CD8-positive, alpha-beta memory T cell (primary cell): ENCODE measurements at places on chromosomes 5 and 9.

- H3K4me1 ChIP-seq: peaks cover 4% of the 10 kb centered on the region
- H3K36me3 ChIP-seq: no peaks in the 10 kb centered on the region
- H3K4me3 ChIP-seq: no peak overlapping the region
- H3K27me3 ChIP-seq: peaks cover 5% of the 10 kb centered on the region
- no peak for DNase-seq
- no peak overlapping the region for H3K27ac ChIP-seq
Observed at GRCh38 chr9:763692-764091, 77.8 kb upstream of the DMRT1 start.

DNA sequence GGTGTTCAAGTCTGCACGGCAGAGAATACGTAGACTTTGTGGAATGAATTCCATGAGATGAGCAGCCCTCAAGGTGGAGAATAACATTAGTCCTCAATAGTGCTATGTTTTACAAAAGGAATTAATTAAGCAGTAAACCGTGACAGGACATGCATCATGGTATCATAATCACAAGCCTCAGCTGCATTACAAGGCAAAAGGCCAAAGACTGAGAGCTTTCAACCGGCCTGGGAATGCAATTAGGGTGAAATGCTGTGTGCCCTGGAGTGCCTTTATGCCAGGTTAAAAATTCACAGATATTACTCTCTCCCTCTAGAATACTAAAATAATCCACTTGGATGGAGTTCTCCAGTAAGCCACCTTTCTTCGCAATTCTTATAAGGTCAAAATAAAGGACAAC lies 270.6 kb downstream of the MLLT3 start:
- H3K4me1 ChIP-seq: peaks cover 3% of the 10 kb centered on the region
- no peaks in the 10 kb centered on the region for H3K27me3 ChIP-seq
- H3K4me3 ChIP-seq: no peak overlapping the region
- H3K27ac ChIP-seq: no peak overlapping the region
- no peak for DNase-seq
- no peaks in the 10 kb centered on the region for H3K36me3 ChIP-seq

DNA sequence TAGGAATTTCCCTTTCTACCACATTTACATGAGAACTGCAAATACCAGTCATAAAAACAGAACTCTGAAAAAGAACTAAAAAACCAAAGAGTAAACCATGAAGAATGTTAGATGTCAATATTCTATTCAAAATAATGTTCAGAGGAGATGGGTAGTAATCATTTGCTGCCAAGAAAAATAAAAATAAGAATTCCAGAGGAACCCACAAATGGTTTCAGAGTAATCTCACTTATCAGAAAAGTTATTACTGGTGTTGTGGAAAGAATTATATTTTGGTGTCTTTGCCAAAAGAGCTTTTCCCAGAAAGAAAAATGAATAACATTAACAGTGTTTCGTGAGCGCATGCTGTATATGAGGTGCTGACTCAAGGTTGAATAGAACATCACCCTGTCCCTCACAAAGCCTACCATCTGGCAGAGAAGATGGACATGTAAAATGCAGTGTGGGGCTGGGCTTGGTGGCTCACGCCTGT lies 35.6 kb downstream of the GPR21 start:
- no peak for DNase-seq
- H3K27me3 ChIP-seq: no peaks in the 10 kb centered on the region
- peaks cover 12% of the 10 kb centered on the region for H3K36me3 ChIP-seq
- H3K4me1 ChIP-seq: no peaks in the 10 kb centered on the region
- no peak overlapping the region for H3K27ac ChIP-seq

DNA sequence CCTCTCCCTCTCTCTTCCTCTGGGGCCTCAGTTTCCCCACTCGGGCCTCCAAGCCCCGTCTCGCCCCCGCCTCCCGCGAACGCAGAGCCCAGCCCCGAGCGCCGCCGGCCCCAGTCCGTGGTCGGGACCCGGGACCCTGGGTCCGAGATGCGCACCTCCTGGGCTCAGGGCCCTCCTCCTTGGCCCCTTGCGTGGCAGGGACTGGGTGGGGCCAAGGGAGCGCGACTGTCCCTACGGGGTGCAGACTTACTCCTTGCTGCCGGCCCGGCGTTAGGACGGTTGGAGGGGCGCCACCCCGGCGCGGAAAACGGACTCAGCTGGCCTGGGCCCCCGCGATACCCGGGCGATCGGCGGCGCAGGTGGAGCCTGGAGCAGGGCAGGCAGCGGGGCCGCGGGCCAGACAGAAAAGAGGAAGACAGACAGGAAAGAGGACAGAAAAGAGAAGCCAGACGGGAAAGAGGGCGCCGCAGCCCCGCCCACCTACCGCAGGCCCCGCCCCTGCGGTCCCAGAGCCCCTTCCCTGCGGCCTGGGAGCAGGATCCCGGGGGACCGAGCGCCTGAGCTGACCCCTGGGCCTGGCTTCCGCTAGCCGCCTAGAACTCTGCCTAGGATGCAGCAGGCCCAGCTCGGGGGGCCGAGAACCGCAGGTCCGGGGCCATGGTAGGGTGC lies at the start of gene GBGT1:
Gene GBGT1, minus strand, starts transcription at position 411 of the 669 bp plus-strand sequence. CDS start 1,502 bp downstream, outside the sequence.
- no peaks in the 10 kb centered on the region for H3K4me1 ChIP-seq
- H3K27ac ChIP-seq: peak within 1 kb of the TSS; percentile 44
- H3K36me3 ChIP-seq: no peaks in the 10 kb centered on the region
- H3K27me3 ChIP-seq: no peaks in the 10 kb centered on the region

DNA sequence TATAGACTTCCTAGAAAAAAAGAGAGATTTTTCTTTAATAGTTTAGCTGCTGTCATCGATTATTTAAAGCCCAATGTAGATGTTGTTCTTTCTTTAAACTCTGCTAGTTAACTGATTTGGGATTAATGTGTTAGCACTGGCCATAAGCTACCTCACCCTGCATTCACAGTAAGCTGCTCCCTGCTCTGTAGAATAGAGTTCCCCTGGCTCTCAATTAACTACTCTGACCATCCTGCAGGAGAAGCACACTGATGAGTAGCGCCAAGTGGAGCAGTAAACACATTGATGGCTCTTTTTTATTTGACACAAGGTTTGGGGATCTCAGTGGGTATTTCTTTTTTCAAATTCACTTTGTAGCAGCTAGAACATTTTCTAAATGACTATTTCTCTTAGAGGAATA lies 807.9 kb upstream of the ZNF608 start:
- no peaks in the 10 kb centered on the region for H3K27me3 ChIP-seq
- H3K4me1 ChIP-seq: no peaks in the 10 kb centered on the region
- H3K36me3 ChIP-seq: no peaks in the 10 kb centered on the region
- no peak overlapping the region for H3K4me3 ChIP-seq
- DNase-seq: no peak
- no peak overlapping the region for H3K27ac ChIP-seq

- no peak for DNase-seq
- H3K27ac ChIP-seq: no peak overlapping the region
- H3K4me1 ChIP-seq: peaks cover 1% of the 10 kb centered on the region
Observed at GRCh38 chr5:141519605-141520565, 31.0 kb downstream of the PCDHGC5 start.

DNA sequence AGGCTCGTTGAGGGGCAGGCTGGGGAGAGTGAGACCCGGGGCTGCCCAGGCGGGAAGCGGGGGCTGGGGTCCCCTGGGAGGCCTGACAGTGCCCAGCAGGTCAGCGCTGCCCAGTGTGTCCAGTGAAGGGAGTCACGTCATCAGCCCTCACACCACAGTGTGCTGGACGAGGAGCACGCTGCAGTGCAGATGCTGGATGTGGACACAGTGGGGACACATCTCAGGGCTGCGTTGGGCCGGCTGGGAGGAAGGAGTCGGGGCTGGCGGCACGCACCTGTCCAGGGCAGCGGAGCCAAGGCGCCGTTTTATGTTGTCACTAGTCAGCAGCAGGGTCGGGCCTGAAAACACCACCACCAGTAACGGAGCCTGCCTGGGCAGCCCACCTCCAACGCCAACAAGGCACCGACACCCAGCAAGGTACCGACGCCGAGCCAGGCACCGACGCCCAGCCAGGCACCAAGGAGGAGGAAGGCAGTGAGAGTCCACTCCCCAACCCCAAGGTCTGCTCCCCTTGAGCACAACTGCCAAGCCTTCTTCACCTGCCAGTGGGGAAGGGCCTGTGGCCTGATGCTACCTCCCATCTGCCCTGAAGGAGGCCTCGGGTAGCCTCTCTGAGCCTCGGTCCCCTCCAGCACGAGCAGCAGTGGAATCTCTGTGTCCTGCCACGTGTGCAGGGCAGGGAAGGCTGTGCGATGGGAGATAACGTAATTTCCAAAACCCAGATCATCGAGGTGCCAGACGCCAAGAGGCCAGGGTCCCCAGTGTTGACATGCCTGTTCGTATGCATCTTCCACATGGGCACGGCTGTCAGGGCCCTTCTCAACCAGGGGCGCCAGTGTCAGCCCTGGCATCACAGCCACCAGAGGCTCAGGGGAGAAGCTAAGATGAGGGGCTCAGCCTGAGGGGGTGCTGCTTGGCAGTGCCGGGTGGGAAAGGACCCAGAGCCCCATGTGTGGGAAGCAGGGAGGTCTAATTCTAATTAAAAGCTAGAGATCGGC lies 21.9 kb upstream of the NSMF start:
- no peaks in the 10 kb centered on the region for H3K4me1 ChIP-seq
- H3K36me3 ChIP-seq: no peaks in the 10 kb centered on the region
- no peak overlapping the region for H3K4me3 ChIP-seq

- H3K27ac ChIP-seq: peak overlapping the region; percentile 69
- peaks cover 26% of the 10 kb centered on the region for H3K4me1 ChIP-seq
- peak overlapping the region; percentile 77 for H3K4me3 ChIP-seq
- H3K36me3 ChIP-seq: no peaks in the 10 kb centered on the region
- DNase-seq: no peak
Observed at GRCh38 chr9:95509851-95510708, 6.7 kb downstream of the PTCH1 start.

- peaks cover 6% of the 10 kb centered on the region for H3K4me1 ChIP-seq
- H3K27ac ChIP-seq: no peak overlapping the region
- no peaks in the 10 kb centered on the region for H3K36me3 ChIP-seq
- H3K27me3 ChIP-seq: peaks cover 51% of the 10 kb centered on the region
Observed at GRCh38 chr5:73419465-73420390, 28.8 kb downstream of the FOXD1 start.

- no peak overlapping the region for H3K4me3 ChIP-seq
- DNase-seq: no peak
- no peaks in the 10 kb centered on the region for H3K36me3 ChIP-seq
- no peaks in the 10 kb centered on the region for H3K4me1 ChIP-seq
- no peak overlapping the region for H3K27ac ChIP-seq
Observed at GRCh38 chr5:150618163-150618562, 22.3 kb upstream of the SYNPO start.

- no peaks in the 10 kb centered on the region for H3K4me1 ChIP-seq
- no peak for DNase-seq
- H3K27me3 ChIP-seq: no peaks in the 10 kb centered on the region
- H3K27ac ChIP-seq: no peak overlapping the region
Observed at GRCh38 chr9:4805191-4805918, 12.6 kb downstream of the RCL1 start.

DNA sequence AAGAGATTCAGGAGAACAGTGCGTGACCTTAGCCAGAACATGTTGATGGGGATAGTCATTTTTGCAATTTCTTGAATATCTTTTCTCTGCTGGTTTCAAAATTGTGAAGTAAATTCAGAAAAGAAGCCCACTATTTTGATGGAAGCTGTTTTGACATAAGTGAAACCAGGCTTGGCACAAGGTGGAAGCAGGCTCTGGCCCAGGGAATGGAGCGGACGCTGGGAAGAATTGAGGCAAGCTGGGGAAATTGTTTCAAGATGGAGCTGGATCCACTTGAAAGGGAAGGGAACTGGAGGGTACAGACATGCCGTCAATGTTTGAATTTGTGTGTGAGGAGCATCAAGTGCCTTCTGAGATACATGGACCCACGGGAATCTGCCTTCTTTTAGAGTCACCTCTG lies 207.2 kb downstream of the GOLPH3 start:
- H3K4me3 ChIP-seq: no peak overlapping the region
- DNase-seq: no peak
- H3K36me3 ChIP-seq: no peaks in the 10 kb centered on the region
- H3K27me3 ChIP-seq: no peaks in the 10 kb centered on the region
- H3K4me1 ChIP-seq: no peaks in the 10 kb centered on the region

DNA sequence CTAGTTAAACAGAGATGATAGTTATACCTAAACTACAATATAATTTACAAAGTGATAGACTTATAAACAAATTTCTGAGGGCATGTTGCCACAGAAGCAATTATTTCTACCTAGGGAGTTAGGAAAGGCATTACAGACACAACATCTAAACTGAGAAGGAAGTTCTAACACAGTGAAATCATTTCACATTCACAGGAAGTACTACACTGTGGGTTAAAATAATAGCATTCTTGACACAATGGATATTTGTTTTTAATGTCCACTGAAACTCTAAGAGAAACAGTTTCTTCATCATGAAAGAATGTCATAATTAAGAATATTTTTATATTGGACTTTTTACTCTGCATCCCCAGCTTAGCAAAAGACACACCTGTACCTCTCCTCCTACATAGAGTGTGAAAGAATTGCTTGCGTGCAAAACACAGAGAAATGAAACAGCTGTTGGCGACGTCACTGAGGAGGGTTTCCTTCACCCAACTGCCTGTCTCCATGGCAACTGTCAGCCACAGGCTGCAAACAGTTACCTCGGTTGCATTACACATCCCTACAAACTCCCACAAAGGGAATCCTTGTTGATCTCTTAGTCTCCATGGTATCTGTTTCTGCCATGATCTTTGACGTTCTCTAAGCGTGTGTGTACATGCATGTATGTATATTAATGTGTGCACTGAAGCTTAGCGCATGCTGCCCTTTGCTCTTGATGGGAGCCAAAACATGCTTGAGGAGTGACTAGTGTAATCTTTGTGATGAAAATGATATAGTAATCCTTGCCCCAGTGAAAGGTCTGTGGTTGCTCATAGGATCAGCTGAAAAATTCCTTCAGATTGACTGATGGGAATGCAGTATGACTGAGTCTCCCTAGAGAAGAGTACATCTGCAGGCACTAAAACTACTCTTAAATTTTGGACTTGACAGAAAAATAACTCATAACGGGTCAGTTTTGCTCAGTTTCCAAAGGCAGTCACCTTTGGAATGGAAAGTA lies 168.5 kb downstream of the ACTL7B start:
- no peak overlapping the region for H3K4me3 ChIP-seq
- no peaks in the 10 kb centered on the region for H3K27me3 ChIP-seq
- no peaks in the 10 kb centered on the region for H3K36me3 ChIP-seq
- no peak for DNase-seq

DNA sequence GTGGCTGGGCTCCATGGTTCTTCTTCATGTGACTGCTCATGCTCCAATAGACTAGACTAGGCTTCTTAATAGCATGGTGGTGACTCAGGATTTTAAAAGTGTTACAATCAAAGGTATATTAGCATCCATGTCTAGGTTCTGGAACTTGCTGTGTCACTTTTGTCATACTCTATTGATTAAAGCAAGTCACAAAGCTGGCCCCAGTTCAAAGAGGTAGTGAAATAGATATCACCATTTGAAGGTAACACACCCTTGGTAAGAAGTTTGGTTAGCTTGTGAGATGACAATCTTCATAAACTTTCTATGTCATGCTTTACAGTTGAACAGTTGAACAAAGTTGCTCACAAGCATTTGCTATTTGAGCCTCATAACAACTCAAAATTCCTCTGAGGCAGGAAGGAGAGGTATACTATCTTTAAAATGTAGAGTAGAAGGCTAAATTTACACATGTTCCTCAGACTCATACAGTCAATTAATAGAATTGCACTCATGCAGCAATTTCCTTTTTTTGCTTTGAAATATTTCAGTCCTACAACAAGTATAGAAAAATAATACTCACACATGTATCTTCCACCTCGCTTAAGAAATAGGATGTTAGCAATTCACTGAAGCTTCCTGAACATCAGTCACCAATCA lies 56.8 kb upstream of the TMEM252 start:
- no peak overlapping the region for H3K4me3 ChIP-seq
- no peak overlapping the region for H3K27ac ChIP-seq
- no peak for DNase-seq

- DNase-seq: no peak
- H3K27me3 ChIP-seq: no peaks in the 10 kb centered on the region
- H3K4me1 ChIP-seq: no peaks in the 10 kb centered on the region
- no peaks in the 10 kb centered on the region for H3K36me3 ChIP-seq
- H3K4me3 ChIP-seq: no peak overlapping the region
Observed at GRCh38 chr5:148352696-148353095, 17.3 kb downstream of the SPINK9 start.
